ENCODE measurements at places on chromosomes 2 and 18.

GRCh38 chr2:15527074-15527739 lies 33.9 kb downstream of the NBAS start:
- DNase-seq, result no peak

GRCh38 chr2:54613794-54614257 lies 109.6 kb upstream of the EML6 start:
- DNase-seq, result no peak

- no peak for DNase-seq
Observed at GRCh38 chr2:238835726-238836301, 12.1 kb upstream of the TWIST2 start.

- DNase-seq, result no peak
Observed at GRCh38 chr2:231129216-231129615, 4.4 kb upstream of the HTR2B start.

DNA sequence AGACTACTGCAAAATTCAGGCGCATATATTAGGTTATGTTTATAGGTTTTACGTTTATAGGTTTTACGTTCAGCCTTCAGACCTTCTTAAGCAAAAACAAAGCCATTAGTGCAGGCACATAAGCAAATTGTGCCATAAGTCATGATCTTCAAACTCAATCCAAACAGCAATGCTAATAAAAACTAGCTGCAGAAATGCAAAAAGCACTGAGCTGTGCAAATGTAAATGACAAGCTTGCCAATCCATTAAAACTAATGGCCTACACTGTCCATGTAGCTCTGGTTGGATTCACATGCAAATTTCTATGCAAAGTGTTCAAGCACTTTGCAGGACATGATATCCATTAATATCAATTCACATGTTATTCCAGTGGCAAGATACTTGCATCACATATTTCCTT lies 50.9 kb downstream of the LRPPRC start:
- no peak for DNase-seq
